ENCODE measurements at places on chromosomes 12 and 14.
A peak's percentile ranks its signal among the peaks of the same experiment; 100 is the strongest.

DNA sequence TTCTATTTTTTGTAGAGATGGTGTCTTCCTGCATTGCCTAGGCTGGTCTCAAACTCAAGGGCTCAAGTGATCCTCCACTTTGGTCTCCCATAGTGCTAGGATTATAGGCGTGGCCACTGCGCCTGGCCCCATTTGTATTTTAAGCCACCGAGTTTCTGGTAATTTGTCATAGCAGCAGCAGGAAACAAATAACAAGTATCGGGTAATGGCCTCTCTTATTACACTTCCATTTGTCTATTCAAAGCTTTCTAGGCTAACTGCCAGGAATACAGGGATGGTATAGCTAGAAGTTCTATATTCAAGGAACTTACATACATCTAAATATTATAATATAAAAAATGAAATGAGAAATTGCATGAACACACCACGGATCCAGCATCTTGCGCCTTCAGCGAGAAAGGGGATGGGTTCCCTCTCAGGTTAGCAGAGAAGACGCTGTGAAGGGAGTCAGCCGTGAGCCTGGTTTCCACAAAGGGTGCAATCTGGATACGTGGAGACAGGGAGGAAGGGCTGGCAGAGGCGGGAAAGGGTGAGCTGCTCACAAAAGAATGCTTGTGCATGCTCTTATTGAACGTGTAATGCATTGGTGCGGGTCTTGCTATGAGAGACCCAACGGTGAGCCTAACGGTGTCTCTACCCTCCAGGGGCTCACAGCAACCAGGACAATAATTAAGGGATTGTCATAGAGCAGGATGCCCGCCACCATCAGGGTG lies 9.5 kb downstream of the BDKRB1 start:
- DNase-seq: peak; percentile 60

GRCh38 chr12:26058308-26058707 lies 66.5 kb downstream of the BHLHE41 start:
- DNase-seq: no peak

GRCh38 chr12:94942663-94943062 lies 60.8 kb downstream of the NDUFA12 start:
- no peak for DNase-seq

DNA sequence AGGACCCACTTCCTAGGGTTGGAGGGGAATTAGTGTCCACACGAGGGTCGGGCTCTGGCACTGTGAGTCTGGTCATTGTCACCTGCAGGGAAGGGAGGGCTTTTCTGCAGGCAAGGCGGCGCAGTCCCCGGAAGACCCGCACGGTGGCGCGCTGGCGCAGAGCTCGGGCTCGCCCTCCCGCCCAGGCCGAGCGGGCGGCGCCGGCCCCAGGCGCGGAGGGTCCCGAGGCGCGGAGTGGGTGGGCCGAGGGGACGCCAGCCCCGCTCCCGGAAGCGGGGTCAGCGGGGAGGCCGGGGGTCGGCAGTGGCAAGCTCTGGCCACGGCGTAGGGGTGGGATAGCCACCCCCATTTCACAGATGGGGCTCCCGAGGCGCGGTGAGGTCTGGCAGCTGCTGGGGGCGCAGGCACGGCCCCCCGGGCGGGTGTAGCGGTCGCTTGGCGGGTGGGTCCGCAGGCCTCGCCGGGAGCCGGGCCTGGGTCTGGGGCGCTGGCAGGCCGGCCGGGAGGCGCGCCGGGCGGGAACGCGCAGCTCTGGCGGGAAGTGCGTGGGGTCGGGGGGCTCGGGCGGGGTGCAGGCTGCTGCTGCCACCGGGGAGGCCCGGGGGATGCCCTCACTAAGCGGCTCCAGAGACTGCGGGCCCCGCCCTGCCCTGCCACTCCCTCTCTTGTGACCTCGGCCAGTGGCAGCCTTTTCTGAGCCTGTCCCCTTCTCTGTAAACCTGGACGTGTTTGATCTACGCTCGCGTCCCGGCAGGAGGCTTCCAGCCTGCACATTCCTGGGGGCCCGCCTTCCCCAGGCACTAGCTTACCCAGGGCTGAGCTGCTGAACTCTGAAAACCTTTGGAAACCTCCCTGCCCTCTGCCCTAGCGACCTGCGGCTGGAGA lies 46.1 kb downstream of the CYP46A1 start:
- DNase-seq: peak; percentile 70

DNA sequence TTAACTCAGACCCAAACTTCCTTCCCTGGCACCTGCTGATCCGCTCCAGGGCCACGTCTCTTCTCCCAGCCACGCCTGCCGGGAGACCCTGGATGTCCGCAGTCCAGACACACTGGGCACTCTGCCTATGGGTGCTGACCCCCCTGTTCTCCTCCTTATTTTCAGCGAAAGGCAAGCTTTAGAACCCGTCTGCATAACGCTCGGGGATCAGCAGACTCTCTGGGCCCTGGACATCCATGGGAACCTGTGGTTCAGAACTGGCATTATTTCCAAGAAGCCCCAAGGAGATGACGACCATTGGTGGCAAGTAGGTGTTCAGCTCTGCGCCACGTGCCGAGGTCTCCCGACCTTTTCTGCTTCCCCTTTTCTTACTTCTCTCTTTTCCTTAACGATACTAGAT lies 63.9 kb downstream of the ANKRD9 start:
- no peak for DNase-seq

- no peak for DNase-seq
Measured at GRCh38 chr12:112328456-112329124, 53.6 kb downstream of the HECTD4 start.

- DNase-seq: no peak
Measured at GRCh38 chr14:59081720-59082119, 106.7 kb upstream of the DAAM1 start.

DNA sequence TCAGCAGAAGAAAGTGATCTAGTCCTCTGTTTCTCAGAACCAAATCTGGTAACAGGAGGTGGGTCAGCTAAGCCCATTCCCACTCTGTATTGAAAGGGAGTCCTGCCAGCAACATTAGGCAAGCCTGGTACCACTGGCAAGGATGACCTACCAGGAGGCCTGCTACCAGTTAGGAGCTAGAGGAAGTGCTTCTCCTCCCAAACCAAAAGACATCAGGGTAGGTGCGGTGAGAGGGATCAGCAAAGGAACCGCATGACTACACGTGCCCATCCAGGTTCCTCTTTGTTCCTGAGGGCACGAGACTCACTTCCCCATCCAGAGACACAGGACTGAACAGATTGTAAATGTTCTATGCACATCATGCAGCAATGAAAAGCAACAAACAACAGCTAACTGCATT lies 2.8 kb downstream of the KLRC4 start:
- no peak for DNase-seq

DNA sequence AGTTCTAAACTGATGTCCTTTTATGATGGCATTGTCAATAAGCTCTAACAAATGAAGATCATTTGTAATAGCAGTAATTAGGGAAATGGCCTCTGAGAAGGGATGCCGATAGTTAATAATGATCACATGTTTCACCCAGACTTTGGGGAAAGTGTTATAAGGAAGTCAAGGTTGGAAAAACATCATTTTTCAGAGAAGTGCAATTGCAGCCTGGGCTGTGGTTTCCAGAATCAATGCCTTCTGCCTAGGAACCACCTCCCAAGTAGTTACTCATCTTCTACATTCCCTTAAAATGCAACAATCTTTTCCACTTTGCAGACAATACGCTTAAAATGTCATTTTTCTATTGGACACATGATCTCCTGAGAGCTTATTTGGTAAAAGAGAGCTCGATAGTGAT lies 879 bp downstream of the EDDM3A start:
- no peak for DNase-seq

GRCh38 chr14:74062809-74063150 lies 21.5 kb downstream of the ALDH6A1 start:
- DNase-seq: no peak

DNA sequence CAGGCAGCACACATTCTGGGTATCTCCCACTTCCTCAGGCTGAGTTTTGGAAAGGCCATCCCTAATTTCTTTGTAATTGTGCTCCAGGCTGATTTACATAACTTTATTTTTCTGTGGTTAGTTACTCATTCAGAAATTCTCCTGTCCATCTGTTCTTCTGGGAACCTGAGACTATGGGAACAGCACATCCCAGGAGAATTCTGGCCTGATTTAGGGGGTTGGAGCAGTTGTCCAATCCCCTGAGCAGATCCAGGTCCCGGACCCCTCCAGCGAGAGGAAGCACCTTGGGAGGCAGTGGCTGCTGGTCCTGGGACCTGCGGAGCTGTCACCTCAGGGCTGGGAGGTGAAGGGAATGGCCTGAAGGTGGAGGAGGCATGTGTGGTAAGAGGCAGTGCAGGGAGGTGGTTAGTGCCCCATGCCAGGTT lies 40.4 kb downstream of the TSPAN9 start:
- DNase-seq: no peak

GRCh38 chr12:2960996-2961616 lies 1.9 kb downstream of the TEAD4 start:
- DNase-seq: no peak

DNA sequence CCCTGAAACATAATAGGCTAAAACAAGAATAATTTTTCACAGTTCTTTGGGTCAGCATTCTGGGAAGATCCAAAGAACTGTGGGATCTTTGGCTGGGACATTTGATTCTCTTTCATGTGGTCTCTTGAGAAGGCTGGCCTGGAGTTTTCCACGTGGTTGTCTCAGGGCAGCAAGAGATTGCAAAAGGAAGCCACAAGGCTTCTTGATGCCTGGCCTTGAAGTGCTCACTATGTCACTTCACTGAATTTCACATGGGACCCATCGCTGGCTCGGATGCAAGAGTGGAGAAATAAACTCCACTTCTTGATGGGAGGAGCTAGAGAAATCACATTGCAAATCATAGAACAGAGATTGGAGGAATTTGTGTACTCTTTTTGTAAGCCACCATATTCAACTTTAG lies 343.4 kb downstream of the MED13L start:
- no peak for DNase-seq

- DNase-seq: no peak
Measured at GRCh38 chr12:32002848-32003493, 43.8 kb downstream of the RESF1 start.

- DNase-seq: no peak
Measured at GRCh38 chr12:32756476-32757066, 874 bp upstream of the YARS2 start.

DNA sequence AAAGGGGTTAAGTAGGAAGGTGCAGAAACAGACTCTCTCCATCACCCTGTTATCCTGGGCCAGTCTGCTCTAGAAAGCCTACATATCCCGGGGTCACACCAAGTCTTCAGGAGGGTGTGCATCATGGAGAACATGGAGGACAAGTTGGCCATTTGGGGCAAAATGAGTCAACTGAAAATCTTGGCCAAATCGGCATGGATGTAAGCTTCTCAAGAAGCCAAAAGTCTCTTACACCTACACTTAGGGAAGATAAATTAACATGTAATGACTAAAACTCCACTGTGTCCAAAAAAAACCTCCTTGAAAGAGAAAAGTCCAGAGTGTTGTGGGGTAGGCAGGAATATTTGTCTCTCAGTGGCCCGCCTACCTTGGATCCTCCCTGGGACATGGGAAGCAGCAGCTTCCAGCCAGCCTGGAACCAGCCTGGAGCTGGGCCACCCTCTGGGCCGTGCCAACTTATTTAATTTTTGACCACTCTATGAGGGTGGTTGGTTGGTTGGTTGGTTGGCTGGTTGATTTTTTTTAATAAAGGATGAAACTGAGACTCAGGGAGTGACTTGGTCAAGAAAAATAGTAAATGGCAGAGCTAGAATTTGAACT lies 17.9 kb upstream of the TC2N start:
- no peak for DNase-seq

All from COR-L47 (cell line).